ENCODE measurements at places on chromosomes 16 and 17.

DNA sequence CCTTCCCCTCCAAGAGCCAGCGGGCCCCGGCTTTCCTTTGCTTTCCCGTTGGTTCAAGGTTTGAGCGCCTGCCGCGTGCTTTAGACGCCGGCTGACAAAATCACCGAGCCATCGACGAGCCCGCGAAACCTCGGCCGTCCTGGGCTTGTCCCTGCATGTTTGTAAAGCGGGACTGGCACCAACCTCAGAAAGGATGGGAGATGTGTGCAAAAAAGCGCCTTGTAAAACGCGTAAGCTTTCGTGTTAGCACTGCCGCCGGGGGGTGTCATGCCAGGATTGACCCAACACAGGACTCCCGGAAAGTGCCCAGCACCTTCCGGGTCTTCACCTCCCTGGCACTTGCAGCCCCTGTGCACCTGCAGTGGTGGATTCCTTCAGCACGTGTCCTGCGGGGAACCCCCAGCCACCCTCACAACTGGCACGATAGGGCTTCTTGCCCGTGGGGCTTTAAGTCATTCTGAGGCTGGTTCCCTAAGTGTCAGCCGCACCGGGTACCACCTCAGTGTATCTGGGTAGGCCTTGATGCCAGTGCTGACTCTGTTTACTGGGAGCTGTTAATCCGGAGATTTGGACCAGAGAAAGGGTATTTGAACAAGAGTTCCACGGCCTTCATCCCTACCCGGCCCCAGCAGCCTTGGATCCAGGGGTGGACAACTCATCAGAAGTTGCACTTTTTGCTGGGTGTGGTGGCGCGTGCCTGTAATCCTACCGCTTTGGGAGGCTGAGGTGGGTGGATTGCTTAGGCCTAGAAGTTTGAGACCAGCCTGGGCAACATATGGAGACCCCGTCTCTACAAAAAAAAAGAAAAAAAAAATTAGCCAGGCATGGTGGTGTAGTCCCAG, 817 bp downstream of the NDUFAF8 start:
- ATAC-seq, result peak; percentile 7

DNA sequence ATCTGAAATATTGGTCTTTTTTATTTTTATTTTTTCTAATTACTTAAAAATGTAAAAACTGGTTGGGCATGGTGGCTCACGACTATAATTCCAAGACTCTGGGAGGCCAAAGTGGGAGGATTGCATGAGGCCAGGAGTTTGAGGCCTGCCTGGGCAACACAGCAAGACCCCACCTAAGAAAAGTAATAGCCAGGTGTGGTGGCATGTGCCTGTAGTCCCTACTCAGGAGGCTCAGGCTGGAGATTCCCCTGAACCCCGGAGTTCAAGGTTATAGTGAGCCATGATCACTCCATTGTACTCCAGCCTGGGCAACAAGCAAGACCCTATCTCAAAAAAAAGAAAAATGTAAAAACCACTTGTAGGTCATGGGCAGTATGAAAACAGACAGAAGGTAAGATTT, 36.8 kb upstream of the CDH3 start:
- ATAC-seq, result no peak

- ATAC-seq, result no peak
Measured at GRCh38 chr17:67629971-67630320, 87.8 kb upstream of the NOL11 start.

DNA sequence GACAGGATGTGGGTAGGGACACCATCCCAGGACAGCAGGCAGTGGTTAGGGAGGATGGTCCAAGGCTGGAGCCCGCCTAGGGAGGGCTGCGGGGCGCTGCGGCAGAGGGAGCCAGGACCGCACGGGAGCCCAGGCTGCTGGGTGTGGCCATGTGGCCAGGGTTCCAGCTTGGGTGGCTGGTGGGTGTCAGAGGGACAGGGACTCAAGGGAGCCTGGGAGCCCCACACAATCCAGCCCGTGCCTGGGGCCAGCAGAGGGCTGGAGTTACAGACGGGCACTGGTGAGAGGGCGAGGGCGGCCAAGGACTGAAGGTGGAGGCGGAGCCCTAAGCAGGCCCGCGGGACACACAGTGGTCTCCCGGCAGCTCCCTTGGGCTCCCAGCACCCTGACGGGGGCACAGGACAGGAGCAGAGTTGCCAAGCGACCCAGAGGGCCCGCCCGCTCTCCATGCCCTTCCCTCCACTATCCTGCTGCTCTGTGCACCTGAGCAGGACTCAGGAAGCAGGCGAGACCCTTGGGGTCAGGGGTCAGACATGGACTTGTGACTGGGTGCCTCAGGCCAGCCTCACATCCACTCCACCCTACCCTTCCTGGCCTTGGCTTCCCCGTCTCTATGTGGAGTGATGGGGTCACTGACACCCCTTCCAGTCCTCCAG, 7.1 kb downstream of the MRPL28 start:
- no peak for ATAC-seq

DNA sequence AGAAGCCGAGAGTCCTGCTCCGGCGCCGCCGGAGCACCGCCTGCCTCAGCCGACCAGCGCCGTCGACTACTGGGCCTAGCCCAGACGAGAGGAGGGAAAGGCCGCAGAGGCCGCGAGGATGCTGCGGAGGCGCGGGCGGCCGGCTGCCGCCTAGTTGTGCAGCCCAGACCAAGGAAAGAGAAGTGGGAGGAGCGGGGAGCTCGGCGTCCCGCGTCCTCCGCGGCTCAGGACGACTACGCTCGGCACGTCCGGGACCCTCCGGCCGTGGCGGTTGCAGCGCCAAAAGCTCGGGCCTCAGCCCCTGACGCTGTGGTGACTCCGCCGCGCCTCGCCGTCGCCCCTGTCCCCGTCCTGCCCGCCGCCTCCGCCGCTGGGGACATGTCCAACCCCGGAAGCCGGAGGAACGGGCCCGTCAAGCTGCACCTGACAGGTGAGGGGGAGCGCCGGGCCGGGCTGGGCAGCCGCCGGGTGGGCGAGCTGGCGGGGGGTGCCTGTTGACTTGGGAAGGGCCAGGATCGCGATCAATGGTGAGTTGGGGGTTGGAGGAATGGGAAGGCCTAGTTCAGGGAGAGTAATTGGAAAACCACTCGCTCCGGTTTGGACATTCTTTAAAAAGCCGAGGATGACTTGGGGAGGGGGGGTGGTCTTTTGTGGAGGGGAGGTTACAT, 37.7 kb downstream of the RNF135 start:
- ATAC-seq, result peak; percentile 78

DNA sequence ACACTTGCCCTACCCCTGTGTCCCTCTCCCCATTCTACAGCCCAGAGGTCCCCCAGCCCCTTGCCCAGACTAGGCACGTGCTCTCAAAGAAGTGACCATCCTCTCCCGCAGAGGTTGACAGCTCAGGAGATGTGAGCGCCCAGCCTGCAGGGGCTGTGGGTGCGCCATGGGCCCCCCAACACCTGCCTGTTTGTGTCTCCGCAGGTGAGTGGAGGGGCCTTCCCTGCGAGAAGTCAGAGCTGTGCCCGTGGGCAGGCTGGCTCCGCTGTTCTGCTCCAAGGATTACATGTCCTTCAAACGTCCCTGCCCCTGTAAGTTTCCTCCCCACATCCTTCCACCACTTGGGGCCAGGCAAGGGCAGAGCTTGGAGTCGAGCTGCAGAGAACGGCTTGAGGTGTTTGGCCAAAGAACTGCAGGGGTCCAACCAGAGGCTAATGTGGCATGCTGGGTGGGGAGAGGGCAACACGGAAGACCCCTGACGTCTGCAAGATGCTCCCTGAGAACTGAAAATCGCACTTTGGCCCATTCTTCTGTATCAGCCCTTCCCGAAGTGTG, 10.4 kb downstream of the BEAN1 start:
- ATAC-seq, result no peak

Data from activated CD4-positive, CD25-positive, alpha-beta regulatory T cell treated with anti-CD3 and anti-CD28 coated beads, Interleukin-2, amount 50 U/mL, for 24 hours (primary cell).